ENCODE measurements at places on chromosomes 6 and 20. TPM values are rescaled to one million over a fixed set of nuclear protein-coding genes. Genes with fewer than 3 reads are reported as not detected.

DNA sequence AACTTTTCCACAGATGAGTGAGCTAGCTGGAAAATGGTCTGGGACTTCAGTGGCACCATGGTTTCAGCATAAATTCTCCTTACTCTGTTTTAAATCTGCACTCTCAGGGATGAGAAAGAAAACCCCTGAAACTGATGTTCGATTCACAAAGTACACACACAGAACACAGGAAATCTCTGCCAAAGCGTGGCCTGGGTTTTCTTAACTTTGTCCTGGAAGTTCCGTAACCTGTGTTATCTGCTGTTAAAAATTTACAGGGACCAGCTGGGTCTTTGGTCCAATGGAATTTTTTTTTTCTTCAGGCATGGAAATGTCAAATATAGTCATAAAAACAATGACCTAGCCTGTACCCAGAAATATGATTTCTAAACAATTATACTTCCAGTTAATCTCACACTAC is 7.3 kb downstream of the SCML4 start:
- DNase-seq: no peak

DNA sequence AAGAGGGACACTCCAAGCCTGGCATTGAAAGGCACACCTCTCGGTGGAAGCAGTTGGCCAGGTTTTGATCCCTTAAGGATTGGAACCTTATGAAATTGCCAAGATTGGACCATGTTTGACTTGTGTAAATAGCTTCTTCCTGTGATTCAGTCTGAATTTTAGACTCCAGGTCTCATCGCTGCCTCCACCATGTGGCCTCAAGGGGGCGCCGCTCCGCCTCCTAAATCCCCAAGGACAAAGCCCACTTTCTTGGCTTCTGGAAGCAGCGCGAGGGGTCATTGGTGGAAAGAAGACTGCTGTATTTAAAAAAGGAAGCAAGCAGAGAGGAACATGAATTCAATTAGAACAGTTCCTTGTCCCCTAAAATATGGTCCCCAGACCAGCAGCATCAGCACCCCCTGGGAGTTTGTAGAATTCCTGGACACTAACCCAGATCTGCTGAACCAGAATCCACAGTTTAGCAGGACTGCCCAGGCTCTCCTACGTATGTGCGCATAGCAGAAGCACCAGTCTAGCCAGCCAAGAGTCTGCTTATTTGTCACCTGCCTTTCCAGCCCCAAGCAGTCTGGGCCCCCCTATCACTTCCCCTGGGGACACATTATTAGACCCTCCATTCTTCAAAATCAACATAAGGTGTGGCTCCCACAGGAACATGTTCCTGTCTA is 108.5 kb downstream of the LY86 start:
- peak; percentile 72 for DNase-seq

Gene CST5
- not detected for total RNA-seq

- DNase-seq: no peak
These were observed at the start of gene LKAAEAR1 for GRCh38 chr20:64083804-64084684. Gene LKAAEAR1 (minus strand): TSS chr20:64084398. CDS start chr20:64084219, 179 bp downstream.

- DNase-seq: no peak
These were observed 9.2 kb upstream of the TFAP2A start for GRCh38 chr6:10424040-10424439.

DNA sequence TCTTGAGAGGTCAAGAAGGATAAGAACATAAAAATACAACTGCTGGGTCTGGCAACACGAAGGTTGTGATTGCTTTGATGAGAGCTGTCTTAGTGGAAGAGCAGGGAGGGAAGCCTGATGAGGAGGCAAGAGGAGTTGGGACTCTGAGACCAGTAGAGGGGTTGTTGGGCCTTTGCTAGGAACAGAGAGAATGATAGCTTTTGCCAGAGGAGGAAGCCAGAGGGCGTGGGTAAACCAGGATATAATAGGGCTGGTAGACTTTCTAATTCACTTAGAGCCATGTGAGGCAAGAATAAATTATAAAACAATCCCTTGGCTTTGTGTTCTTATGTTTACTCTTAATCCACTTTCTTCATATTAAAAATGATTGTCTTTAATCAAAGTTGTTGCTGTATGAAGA is 78.6 kb downstream of the RCAN2 start:
- DNase-seq: no peak

Gene RBBP8NL
- total RNA-seq: not detected

DNA sequence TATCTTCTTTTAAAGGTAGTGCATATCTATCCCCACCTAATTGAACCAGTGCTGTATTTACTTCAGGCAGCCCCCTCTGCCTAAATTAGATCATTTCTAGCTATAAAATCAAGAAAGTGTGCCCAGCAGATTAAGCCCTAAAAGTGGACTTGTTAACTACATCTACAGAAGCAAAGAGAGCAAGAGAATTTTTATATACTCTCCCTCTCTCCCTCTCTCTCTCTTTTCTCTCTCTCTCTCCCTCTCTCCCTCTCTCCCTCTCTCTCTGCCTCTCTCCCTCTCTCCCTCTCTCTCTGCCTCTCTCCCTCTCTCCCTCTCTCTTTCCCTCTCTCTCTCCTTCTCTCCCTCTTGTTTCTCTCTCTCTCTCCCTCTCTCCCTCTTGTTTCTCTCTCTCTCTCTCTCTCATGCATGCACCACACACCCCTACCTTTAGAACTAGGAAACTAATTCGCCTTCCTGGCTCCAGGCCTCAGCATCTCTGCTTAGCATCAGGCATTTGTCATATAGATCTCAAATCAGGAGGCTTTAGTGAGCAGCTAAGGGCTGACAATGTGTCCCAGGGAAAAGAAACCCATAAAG is 71.4 kb downstream of the FOXA2 start:
- DNase-seq: no peak

DNA sequence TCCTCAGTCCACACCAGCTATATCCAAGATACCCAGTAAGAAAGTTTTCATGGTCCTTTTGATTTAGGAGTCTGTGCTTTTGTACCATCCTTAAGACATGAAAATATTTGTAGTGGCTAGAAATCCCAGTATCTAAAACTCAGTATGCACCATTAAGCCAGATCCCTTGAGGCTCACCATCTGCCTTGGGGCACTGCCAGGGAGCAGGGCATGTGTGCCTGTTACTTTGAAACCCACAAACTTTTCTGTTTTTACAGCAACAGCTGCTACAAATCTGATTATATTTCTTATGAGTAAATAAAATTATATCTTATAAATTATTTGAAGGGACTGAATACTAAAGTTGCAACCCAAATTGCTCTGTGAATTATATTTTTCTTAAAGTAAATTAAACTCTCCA is 290.5 kb upstream of the MANEA start:
- no peak for DNase-seq

Gene NTSR1
- not detected for total RNA-seq

Gene PNPLA1
- total RNA-seq: 0.20 TPM

Gene DAAM2
- total RNA-seq: 8.3 TPM

DNA sequence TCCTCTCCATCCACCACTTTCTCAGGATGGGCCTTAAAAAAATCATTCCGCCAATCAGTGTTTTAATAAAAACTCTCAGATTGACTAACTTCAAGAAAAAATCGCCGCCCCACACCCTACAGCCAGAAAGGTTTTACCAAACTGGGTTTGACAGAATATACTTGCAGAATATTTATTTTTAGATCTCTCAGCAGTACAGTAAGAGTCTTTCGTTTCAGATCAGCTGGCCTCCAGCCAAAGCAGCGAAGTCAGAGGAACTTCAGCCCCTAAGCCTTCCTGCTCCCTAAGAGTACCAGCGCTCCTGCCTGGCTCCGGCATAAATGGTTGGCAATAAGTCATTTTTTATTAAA is 24.7 kb downstream of the TBC1D7 start:
- peak; percentile 80 for DNase-seq

Gene TJAP1
- 22.0 TPM for total RNA-seq

Gene HLA-DQB1
- 1.8 TPM for total RNA-seq

DNA sequence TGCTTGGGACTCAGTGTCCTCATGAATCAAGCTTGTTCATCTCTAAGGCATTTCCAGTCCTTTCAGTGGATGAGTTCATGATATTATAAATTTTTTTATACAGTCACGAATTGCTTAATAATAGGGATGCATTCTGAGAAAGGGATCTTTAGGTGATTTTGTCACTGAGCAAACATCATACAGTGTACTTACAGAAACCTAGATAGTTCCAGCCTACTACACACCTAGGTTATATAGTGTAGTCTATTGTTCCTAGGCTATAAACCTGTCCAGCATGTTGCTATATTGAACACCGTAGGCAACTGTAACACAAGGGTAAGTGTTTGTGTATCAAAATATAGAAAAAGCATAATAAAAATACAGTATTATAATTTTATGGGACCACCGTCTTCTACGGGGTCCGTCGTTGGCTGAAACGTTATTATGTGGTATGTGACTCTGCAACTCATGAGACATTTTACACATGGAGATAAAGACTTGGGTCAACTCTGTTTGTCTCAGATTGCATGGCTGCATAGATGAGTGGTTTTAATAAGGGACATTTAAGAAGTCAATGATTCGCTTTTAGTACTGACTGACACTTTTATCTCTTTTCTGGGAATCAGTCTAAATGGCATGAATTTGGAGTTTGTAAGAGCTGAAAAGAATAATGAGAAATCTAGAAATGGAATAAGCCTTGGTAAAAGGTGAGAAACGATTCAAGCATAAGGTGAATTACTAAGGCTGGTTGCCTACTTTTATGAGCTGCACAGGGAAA is 33.2 kb downstream of the CLIC5 start:
- DNase-seq: no peak

GRCh38 chr6:137076277-137077068 is 31.7 kb upstream of the IL20RA start:
- DNase-seq: peak; percentile 71

DNA sequence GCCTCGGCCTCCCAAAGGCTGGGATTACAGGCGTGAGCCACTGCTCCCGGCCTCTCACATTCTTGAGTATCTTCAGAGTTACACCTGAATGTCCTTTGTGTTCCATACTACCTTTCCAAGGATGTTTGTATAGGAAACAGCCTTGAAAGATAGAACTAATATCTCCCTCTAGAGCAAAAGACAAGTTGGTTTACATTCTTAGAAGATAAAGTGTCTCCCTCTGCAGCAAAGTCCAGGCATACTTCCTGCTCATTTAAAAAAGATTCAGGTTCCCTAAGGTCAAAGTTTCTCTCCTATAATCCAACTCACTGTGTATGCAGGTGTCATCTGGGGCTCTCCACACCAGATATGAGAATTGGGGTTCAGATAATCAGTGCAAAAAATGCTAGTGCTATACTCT is 224.4 kb downstream of the TPBG start:
- no peak for DNase-seq

DNA sequence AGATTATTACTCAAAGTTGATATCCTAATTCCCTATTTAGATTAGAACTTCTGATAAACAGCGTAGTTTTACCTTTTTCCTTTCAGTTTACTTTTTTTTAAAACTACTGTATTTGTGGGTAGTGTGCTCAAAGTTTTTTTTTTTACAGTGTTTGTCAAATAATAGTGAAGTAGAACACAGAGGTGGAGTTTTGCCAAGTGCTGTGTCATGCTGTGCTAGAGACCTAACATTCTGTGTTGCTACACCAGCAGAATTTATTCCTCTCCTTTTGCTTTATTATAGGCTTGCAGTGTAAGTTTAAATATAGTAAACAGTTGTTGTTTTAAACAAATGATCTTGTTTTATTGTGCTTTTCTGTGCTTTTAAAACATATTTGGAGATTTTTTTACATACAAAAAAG is 125.4 kb downstream of the HIVEP1 start:
- DNase-seq: peak; percentile 81

- no peak for DNase-seq
These were observed 329 bp upstream of the ZKSCAN3 start for GRCh38 chr6:28349344-28349891.

GRCh38 chr20:14197097-14197496 is 140.3 kb downstream of the FLRT3 start:
- no peak for DNase-seq

- DNase-seq: no peak
These were observed 92.4 kb upstream of the CEP85L start for GRCh38 chr6:118743746-118744145.

Gene KIF6
- total RNA-seq: not detected

Gene ORC3
- 14.5 TPM for total RNA-seq

Gene ACTL10
- total RNA-seq: 0.79 TPM

GRCh38 chr20:35663516-35664465 is 909 bp downstream of the CPNE1 start:
- DNase-seq: peak; percentile 62

Gene TSPO2
- not detected for total RNA-seq

Gene OPN5
- not detected for total RNA-seq

DNA sequence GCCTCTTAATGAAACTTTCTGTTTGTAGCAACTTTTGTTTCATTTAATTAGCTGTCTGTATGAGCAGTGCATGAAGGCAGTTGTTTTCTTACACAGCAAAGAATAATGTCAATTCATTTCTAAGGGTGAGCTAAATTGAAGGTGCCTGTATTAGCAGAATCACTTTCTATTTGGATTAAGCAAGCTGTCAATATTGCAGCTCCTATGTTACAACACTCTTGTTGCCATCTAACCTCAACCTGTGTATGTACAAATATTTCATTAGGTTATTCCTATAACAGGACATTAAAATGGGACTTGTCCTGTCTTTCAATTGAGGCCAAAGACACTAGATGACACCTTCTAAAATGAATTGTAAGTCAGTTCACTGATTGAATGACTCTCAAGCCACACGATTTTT is 647.5 kb downstream of the UTRN start:
- DNase-seq: no peak

Gene CRISP3
- not detected for total RNA-seq

DNA sequence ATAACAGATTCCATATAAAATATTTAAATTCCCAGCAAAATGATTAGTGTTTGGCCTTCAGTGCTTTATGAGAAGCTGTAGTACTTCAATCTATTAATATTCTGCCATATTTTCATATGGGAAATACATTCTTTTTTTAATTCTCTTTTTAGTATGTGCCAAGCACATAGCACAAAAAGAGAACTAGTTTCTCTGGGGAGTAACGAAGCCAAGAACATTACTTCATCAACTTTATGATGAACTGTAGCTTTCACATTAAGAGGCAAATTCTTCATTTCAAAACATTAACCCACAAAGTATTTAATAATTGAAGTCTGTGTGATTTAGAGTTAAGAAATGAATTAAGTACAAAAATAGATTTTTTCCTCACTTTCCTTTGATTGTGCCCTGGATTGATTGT is 281.0 kb upstream of the EYS start:
- no peak for DNase-seq

Gene ADGRF4
- total RNA-seq: 0.86 TPM

- DNase-seq: no peak
These were observed 77.8 kb downstream of the STXBP5 start for GRCh38 chr6:147281895-147282565.

DNA sequence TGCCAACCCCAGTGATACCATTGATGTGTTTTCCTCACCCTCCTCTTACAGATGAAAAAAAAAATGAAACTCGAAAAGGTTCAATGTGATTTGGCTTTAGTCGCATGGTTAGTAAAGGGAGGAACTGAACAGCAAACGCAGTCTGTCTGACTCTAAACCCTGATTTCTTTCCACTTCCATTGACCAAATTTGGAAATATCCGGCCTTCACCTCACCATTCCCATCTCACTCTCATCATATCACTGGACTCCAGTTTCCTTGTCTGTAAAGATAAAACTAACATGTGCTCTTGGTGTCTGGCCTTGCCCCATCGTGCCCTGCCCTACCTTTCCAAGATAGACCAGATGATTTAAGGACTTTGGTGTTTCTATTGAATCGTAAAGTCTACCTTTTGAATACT is 48.7 kb upstream of the ADGRF1 start:
- DNase-seq: no peak

All from right atrium auricular region (tissue), 2 donors.